HFFc6 (cell line): ENCODE measurements at places on chromosomes 4 and X. TPM values are rescaled to one million over a fixed set of nuclear protein-coding genes. Genes with fewer than 3 reads are reported as not detected.

The ADH4 gene
- total RNA-seq = not detected in 3 replicates

The BMP15 gene
- total RNA-seq = not detected in 3 replicates

The PDE5A gene
- total RNA-seq = 11.4 to 18.4 TPM (median 14.5 TPM) in 3 replicates

GRCh38 chr4:17258106-17258505, 253.8 kb downstream of the QDPR start:
- no peak overlapping the region for H3K27ac ChIP-seq
- H3K4me1 ChIP-seq = no peaks in the 10 kb centered on the region
- H3K27me3 ChIP-seq = no peaks in the 10 kb centered on the region; the same call in none of the 2 replicates
- H3K4me3 ChIP-seq = no peak overlapping the region
- no peaks in the 10 kb centered on the region for H3K36me3 ChIP-seq

GRCh38 chr4:7766086-7766485, 173.6 kb downstream of the AFAP1 start:
- DNase-seq = no peak
- peaks cover 35% of the 10 kb centered on the region for H3K4me1 ChIP-seq
- peak overlapping the region; percentile 50; the same call in 1 of the 2 replicates for H3K27ac ChIP-seq
- peaks cover 68% of the 10 kb centered on the region for H3K36me3 ChIP-seq

The HNRNPH2 gene
- 64.9 to 68.1 TPM (median 67.8 TPM) in 3 replicates for total RNA-seq

- no peaks in the 10 kb centered on the region for H3K36me3 ChIP-seq
- DNase-seq = no peak
- no peak overlapping the region for H3K27ac ChIP-seq
- peaks cover 6% of the 10 kb centered on the region; the same call in 1 of the 2 replicates for H3K4me1 ChIP-seq
These were observed 66.9 kb downstream of the PSAPL1 start for GRCh38 chr4:7367864-7368277.

GRCh38 chrX:80223982-80224579, 196.2 kb upstream of the TENT5D start:
- H3K27ac ChIP-seq = no peak overlapping the region
- no peaks in the 10 kb centered on the region for H3K4me1 ChIP-seq
- no peaks in the 10 kb centered on the region for H3K36me3 ChIP-seq
- H3K27me3 ChIP-seq = no peaks in the 10 kb centered on the region; the same call in 1 of the 2 replicates
- no peak overlapping the region for H3K4me3 ChIP-seq

GRCh38 chr4:8773124-8773931, 98.3 kb downstream of the HMX1 start:
- no peaks in the 10 kb centered on the region for H3K4me1 ChIP-seq
- H3K4me3 ChIP-seq = no peak overlapping the region
- peaks cover 2% of the 10 kb centered on the region for H3K27me3 ChIP-seq
- no peak overlapping the region for H3K27ac ChIP-seq
- H3K36me3 ChIP-seq = no peaks in the 10 kb centered on the region

The MTNR1A gene
- not detected in 3 replicates for total RNA-seq

DNA sequence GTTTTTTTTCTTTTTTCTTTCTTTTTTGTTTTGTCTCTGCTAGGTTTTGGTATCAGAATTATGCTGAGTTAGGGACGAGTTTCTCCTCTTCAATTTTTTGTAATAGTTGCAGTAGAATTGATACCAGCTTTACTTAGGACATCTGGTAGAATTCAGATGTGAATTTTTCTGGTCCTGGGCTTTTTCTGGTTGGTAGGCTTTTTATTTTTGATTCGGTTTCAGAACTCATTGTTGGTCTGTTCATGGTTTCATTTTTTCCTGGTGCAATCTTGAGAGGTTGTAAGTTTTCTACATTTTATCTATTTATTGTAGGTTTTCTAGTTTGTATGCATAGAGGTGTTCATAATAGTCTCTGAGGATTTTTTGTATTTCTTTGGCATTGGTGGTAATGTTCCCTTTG, 498.1 kb upstream of the CPEB2 start:
- no peaks in the 10 kb centered on the region for H3K4me1 ChIP-seq
- no peak overlapping the region for H3K4me3 ChIP-seq
- H3K27ac ChIP-seq = no peak overlapping the region
- no peak for DNase-seq

The TBC1D1 gene
- total RNA-seq = 73.4 to 116 TPM (median 93.6 TPM) in 3 replicates

The SPIN2A gene
- total RNA-seq = 0.22 to 0.85 TPM (median 0.32 TPM) in 3 replicates

- peak overlapping the region; percentile 83 for H3K27ac ChIP-seq
- H3K27me3 ChIP-seq = peaks cover 10% of the 10 kb centered on the region
- no peaks in the 10 kb centered on the region for H3K36me3 ChIP-seq
- DNase-seq = peak; percentile 86
- peak overlapping the region; percentile 71 for H3K4me3 ChIP-seq
These were observed 12.8 kb upstream of the BOD1L1 start for GRCh38 chr4:13640149-13640940.

The SPANXD gene
- 3.1 TPM in 1 of 3 replicates, not detected in the others for total RNA-seq

The TMSB15A gene
- 1.8 to 2.7 TPM (median 2.2 TPM) in 3 replicates for total RNA-seq

The ZNF630 gene
- 0.26 to 0.50 TPM (median 0.30 TPM) in 3 replicates for total RNA-seq

DNA sequence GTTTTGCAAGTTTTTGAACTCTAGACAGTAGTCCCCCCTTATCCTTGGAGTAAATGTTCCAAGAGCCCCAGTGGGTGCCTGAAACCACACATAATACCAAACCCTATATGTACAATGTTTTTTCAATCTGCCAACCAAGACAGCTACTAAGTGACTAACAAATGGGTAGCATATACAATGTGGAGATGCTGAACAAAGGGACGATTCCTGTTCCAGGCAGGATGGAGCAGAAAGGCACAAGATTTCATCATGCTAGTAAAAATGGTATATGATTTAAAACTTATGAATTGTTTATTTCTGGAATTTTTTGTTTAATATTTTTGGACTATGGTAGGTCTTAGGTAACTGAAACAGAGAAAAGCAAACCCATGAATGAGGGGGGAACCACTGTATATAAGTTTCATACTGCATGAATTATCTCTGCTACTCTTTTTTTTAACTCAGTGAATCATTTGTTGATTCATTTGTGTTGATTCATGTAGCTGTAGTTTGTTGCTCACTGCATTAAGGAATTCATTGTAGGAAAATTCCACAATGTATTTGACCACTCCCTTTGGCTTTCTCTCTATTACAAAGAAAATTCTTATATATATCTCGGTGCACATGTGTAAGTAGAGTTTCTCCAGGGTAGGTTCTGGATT, 21.9 kb upstream of the ANXA3 start:
- no peaks in the 10 kb centered on the region for H3K27me3 ChIP-seq
- H3K36me3 ChIP-seq = peaks cover 9% of the 10 kb centered on the region
- no peak overlapping the region for H3K27ac ChIP-seq
- H3K4me3 ChIP-seq = 0 out of 2 replicates have a peak overlapping the region, but pooled peaks have one; percentile 29
- DNase-seq = peak; percentile 67
